ENCODE measurements at places on chromosomes 3 and 15.
A peak's percentile ranks its signal among the peaks of the same experiment; 100 is the strongest.

GRCh38 chr3:147356145-147356908 lies 50.0 kb downstream of the ZIC4 start:
- no peak for DNase-seq
- H3K4me3 ChIP-seq, result no peak overlapping the region
- H3K27ac ChIP-seq, result no peak overlapping the region

DNA sequence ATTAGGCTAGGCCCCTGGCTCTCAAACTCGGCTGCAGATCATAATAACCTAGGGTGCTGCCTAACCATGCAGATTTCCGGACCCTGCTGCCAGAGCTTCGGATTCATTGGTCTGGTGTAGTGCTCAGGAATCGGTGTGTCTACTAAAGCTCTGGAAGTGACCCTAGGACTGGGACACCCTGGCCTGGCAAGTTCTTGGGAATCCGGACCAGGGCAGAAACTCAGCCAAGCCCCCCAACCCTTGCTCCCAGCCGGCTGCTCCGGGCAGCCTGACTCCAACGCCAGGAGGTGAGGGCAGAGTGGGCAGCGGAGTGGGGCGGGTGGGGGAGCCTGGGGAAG lies 23.0 kb downstream of the IGDCC3 start:
- no peaks in the 10 kb centered on the region for H3K36me3 ChIP-seq
- H3K4me1 ChIP-seq, result peaks cover 7% of the 10 kb centered on the region
- peaks cover 72% of the 10 kb centered on the region for H3K27me3 ChIP-seq

GRCh38 chr3:80278056-80278455 lies 510.3 kb upstream of the ROBO1 start:
- H3K4me1 ChIP-seq, result no peaks in the 10 kb centered on the region
- H3K27ac ChIP-seq, result no peak overlapping the region
- H3K36me3 ChIP-seq, result no peaks in the 10 kb centered on the region
- DNase-seq, result no peak
- no peak overlapping the region for H3K4me3 ChIP-seq

- no peaks in the 10 kb centered on the region for H3K36me3 ChIP-seq
- peaks cover 18% of the 10 kb centered on the region for H3K27me3 ChIP-seq
- peaks cover 3% of the 10 kb centered on the region for H3K4me1 ChIP-seq
- no peak overlapping the region for H3K27ac ChIP-seq
Observed at GRCh38 chr3:10356461-10356981, 35.6 kb upstream of the SEC13 start.

GRCh38 chr3:186366206-186366605 lies 4.2 kb upstream of the DGKG start:
- H3K36me3 ChIP-seq, result no peaks in the 10 kb centered on the region
- no peak for DNase-seq
- H3K27ac ChIP-seq, result no peak overlapping the region
- peaks cover 7% of the 10 kb centered on the region for H3K4me1 ChIP-seq
- no peak overlapping the region for H3K4me3 ChIP-seq

DNA sequence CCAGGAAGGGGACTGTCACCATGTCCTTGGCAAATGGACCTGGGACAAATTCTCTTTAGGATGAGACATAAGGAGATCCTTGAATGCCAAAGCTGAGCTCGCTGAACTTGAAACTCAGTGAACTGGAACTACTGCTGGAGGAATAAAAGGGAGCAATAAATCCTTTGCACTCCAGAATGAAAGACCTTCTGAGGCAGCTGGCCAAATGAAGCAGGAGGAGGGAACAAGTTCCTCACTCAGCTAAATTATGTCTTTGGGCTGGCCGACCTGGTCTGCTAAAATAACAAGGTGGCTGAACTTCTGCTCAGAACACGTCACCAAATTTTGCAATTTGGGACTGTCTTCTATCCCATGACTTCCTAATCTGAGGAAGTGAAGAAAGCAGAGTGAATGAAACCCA lies 314.7 kb downstream of the LPP start:
- no peaks in the 10 kb centered on the region for H3K27me3 ChIP-seq
- H3K27ac ChIP-seq, result no peak overlapping the region
- no peaks in the 10 kb centered on the region for H3K4me1 ChIP-seq
- H3K36me3 ChIP-seq, result peaks cover 14% of the 10 kb centered on the region

DNA sequence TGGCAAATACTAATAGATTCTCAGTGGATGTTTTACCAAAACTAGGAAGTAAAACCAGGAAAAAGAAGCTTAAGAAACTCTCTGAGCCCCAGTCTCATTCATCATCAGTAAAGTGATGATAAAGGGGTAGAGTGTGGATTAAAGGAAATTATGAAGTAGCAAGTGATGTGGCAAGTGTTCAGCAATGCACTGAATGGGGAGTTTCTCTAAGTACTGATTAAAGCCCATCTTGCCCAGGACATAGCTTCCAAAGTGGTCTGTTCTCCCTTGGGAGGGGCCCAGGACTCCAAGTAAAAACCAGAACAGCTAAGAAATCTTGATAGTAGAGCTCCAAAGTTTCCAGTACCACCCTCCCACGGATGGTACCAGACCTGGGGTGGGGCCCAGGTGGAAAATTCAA lies 137.3 kb downstream of the WNT5A start:
- H3K27me3 ChIP-seq, result no peaks in the 10 kb centered on the region
- no peak for DNase-seq
- H3K36me3 ChIP-seq, result no peaks in the 10 kb centered on the region
- no peaks in the 10 kb centered on the region for H3K4me1 ChIP-seq

DNA sequence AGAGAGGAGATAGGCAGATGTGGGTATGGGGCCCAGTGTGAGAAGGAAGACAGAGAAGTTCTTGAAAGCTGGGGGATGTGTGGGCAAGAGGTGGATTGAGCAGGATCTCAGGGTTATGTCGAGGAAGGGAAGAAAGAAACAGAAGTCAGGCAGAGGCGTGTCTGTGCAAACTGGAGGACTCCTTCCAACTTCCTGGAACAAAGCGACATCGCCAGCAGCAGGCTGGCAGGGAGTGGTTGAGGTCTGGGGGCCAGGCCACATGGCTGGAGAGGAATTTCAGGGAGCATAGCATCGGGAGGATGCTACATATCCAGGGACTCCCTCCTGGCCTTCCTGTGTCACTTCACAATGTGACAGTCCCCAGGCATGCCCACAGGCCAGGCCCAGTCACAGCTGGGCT lies 42.9 kb upstream of the MYZAP start:
- H3K27me3 ChIP-seq, result no peaks in the 10 kb centered on the region
- H3K4me1 ChIP-seq, result no peaks in the 10 kb centered on the region
- no peaks in the 10 kb centered on the region for H3K36me3 ChIP-seq

DNA sequence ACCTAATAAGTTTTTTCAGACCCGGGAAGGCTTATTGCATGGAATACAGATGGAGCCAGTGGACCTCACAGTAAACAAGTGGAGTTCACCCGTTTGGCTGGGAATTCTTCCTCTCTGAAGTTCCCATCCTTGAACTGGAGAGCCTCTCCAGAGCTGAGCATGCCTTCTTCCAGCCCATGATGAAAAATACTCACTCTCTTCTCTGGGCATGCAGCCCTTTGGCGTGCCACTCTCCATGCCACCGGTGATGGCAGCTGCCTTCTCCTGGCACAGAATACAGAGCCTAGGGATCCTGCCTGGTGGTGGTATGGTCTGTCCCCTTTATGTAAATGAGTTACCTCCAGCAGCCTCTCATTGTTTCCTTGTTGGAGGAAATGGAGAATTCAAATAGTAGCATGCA lies 150.8 kb downstream of the LEKR1 start:
- H3K4me3 ChIP-seq, result no peak overlapping the region
- H3K27ac ChIP-seq, result no peak overlapping the region
- no peaks in the 10 kb centered on the region for H3K36me3 ChIP-seq
- H3K4me1 ChIP-seq, result peaks cover 9% of the 10 kb centered on the region
- no peaks in the 10 kb centered on the region for H3K27me3 ChIP-seq

DNA sequence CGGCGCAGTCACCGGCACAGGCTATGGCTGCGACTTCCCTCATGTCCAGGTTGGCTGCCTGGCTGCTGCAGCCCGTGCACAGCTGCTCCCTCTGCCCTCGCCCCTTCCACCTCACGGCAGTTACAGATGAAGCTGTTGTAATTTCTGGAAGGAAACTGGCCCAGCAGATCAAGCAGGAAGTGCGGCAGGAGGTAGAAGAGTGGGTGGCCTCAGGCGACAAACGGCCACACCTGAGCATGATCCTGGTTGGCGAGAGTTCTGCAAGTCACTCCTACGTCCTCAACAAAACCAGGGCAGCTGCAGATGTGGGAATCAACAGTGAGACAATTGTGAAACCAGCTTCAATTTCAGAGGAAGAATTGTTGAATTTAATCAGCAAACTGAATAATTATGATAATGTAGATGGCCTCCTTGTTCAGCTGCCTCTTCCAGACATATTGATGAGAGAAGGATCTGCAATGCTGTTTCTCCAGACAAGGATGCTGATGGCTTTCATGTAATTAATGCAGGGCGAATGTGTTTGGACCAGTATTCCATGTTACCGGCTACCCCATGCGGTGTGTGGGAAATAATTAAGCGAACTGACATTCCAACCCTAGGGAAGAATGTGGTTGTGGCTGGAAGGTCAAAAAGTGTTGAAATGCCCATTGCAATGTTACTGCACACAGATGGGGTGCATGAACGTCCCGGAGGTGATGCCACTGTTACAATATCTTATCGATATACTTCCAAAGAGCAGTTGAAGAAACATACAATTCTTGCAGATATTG lies 13.2 kb upstream of the GNB4 start:
- H3K4me1 ChIP-seq, result peaks cover 9% of the 10 kb centered on the region
- H3K36me3 ChIP-seq, result no peaks in the 10 kb centered on the region
- H3K27ac ChIP-seq, result no peak overlapping the region
- peaks cover 12% of the 10 kb centered on the region for H3K27me3 ChIP-seq

- no peaks in the 10 kb centered on the region for H3K27me3 ChIP-seq
- H3K36me3 ChIP-seq, result peaks cover 46% of the 10 kb centered on the region
- no peak for DNase-seq
- no peak overlapping the region for H3K4me3 ChIP-seq
- peak overlapping the region; percentile 78 for H3K27ac ChIP-seq
- peaks cover 45% of the 10 kb centered on the region for H3K4me1 ChIP-seq
Observed at GRCh38 chr3:171178714-171179113, 152.2 kb upstream of the SLC2A2 start.

DNA sequence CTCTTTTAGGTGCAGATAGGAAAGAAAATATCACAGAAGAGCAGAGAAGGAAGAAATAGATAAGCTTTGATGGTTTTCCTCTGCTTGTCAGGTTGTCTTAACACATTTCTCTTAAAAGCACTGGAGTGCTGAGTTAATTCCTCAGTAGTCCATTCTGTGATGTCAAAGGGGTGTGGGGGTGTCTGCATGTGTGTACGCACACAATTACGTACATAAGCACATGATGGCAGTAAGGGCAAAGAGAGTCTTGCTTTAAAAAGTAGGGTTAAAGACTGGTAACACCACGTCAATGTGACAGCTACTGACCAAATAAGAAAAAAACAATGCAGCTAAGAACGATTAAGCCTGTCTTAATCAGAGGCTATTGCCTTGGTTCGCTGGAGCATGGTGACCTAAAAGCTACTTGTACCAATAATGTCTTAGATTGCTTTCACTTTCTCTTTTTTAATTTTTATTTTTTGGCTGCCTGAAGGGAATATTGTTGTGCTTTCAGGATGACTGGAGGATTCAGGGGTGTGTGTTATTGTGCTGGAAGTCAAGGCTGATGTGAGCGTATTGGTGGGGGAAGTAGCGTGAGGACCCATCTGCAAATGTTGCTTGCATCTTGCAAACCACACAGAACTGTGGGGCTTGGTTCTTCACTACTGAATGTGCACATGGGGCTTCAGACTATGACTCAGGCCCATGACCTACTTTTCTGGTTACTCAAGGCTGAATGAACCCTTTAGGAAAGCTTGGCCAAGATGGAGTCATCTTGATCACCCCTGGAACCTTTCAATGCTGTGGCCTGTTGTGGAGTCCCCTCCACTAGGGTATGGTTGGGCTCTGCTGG lies 417.8 kb upstream of the TPM1 start:
- no peak overlapping the region for H3K27ac ChIP-seq
- DNase-seq, result no peak
- H3K27me3 ChIP-seq, result peaks cover 5% of the 10 kb centered on the region

- peaks cover 2% of the 10 kb centered on the region for H3K4me1 ChIP-seq
- no peak for DNase-seq
- H3K4me3 ChIP-seq, result no peak overlapping the region
- peak overlapping the region; percentile 33 for H3K27ac ChIP-seq
- no peaks in the 10 kb centered on the region for H3K27me3 ChIP-seq
Observed at GRCh38 chr15:65470866-65471265, 46.6 kb downstream of the DPP8 start.

GRCh38 chr3:87045473-87045872 lies 54.5 kb upstream of the VGLL3 start:
- H3K27ac ChIP-seq, result no peak overlapping the region
- H3K4me3 ChIP-seq, result no peak overlapping the region
- H3K27me3 ChIP-seq, result no peaks in the 10 kb centered on the region
- DNase-seq, result no peak
- H3K4me1 ChIP-seq, result no peaks in the 10 kb centered on the region

DNA sequence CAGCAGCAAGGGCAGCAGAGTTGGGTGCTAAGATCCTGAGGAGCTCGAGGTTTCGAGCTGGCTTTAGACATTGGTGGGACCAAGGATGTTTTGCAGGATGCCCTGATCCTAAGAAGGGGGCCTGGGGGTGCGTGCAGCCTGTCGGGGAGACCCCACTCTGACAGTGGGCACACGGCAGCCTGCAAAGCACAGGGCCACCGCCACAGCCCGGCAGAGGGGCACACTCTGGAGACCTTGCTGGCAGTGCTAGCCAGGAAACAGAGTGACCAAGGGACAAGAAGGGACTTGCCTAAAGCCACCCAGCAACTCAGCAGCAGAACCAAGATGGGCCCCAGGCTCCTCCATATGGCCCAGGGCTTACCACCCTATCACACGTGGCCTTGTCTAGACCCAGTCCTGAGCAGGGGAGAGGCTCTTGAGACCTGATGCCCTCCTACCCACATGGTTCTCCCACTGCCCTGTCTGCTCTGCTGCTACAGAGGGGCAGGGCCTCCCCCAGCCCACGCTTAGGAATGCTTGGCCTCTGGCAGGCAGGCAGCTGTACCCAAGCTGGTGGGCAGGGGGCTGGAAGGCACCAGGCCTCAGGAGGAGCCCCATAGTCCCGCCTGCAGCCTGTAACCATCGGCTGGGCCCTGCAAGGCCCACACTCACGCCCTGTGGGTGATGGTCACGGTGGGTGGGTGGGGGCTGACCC lies 18.8 kb downstream of the SEC61A1 start:
- DNase-seq, result no peak
- H3K36me3 ChIP-seq, result peaks cover 85% of the 10 kb centered on the region
- no peaks in the 10 kb centered on the region for H3K27me3 ChIP-seq
- H3K4me3 ChIP-seq, result no peak overlapping the region

GRCh38 chr3:72145506-72146380 lies 360.8 kb upstream of the PROK2 start:
- no peak for DNase-seq
- no peak overlapping the region for H3K4me3 ChIP-seq
- H3K36me3 ChIP-seq, result no peaks in the 10 kb centered on the region
- peaks cover 11% of the 10 kb centered on the region for H3K4me1 ChIP-seq
- H3K27ac ChIP-seq, result no peak overlapping the region

DNA sequence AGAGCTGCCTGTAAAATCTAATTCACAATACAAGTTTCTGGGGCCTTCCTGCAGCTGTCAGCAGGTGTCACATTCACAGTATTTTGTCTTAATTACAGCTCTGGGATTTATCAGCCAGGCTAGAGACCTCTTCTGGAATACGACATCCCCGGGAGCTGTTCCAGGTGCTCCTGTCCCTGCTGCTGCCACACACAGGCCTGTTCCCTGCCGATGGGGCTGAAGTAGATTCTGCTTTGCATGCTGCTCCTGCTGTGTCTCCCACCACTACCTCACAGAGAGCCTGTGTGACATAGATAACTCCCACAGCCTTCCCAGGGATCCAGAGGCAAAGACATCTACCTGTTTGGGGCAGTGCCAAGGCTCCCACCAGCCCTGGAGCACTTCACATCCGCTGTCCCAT lies 20.4 kb downstream of the COLQ start:
- H3K27ac ChIP-seq, result no peak overlapping the region
- DNase-seq, result no peak
- H3K36me3 ChIP-seq, result no peaks in the 10 kb centered on the region
- no peak overlapping the region for H3K4me3 ChIP-seq
- peaks cover 33% of the 10 kb centered on the region for H3K4me1 ChIP-seq

All from activated T-cell treated with anti-CD3 and anti-CD28 coated beads, Interleukin-2, amount 50 U/mL, for 24 hours (primary cell).